ENCODE measurements at places on chromosomes 7 and 10. TPM values are rescaled to one million over a fixed set of nuclear protein-coding genes. Genes with fewer than 3 reads are reported as not detected.

DNA sequence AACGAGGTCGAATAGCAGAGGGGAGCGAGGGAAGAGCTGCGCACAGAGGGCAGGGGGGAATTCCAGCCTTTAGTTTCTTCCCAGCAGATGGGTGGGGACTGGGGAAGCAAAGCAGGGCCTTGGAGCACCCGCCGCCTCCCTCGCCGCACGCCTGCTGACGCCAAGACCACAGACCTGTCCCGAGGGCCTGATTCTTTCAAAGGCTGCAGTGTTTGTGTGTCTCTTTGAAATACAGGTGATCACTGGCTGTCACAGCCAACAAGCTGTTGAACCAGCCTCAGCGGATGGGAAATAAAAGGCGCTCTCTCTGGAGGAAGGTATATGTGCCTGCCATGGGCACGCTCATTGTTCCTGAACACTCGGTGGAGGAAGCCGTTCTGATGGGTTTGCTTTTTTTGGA lies 119.3 kb downstream of the FAM53B start:
- DNase-seq = no peak

CLCN1 gene
- polyA plus RNA-seq = not detected

GRCh38 chr7:154425271-154425670 lies 373.1 kb downstream of the DPP6 start:
- no peak for DNase-seq

GRCh38 chr10:124802313-124802675 lies 675 bp downstream of the ABRAXAS2 start:
- no peak for DNase-seq

GRCh38 chr10:44513591-44513990 lies 128.7 kb upstream of the CXCL12 start:
- DNase-seq = no peak

DNA sequence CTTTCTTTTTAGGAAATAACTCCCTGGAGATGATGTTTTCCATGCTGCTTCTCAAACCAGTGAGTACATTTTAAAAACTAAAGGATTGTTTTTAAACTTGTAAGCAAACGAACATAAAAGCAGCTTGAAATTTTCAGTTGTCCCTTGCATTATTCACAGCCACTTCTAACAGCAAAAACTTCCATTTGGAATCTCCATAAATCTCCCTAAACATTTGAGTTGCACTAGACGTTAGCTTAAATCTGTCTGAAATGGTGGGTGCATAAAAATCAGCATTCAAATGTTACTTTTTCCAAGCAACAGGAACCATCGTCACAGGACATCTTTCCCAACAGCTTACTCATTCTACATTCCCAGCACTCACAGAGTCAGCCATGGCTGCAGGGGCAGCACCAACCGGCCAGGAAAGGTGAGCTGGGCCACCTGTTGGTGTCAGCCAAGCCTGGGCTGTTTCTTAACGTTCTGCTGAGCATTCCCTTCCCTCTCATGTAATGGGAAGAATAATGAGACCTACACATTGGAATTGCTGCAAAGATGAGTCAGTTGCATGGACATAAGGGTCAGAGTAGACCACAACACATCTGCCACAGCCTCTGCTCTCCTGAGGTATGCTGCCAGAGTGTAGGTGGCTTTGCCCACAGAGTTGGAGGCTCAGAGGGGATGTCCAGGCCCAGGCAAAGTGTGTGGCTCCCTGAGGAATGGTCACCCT lies 163.2 kb downstream of the TNS3 start:
- DNase-seq = no peak

GIMAP4 gene
- polyA plus RNA-seq = 78.0 TPM

PANK1 gene
- 17.9 TPM for polyA plus RNA-seq

DNA sequence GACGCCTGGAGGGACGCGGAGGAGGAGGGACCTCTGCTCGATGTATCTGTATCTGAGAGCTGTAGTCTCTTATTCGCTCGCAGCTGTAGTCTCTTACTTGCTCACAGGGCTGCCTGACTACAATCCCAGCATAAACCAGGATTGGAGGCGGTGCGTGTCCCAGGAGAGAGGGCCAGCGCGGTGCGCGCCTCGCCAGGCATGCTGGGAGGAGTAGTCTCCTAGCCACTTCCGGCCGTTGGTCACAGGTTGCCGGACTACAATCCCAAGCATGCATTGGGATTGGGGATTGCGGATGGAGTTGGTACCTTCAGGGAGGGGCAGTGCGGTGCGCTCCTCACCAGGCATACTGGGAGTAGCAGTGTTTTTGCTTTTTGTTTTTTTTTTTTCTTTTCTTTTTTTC lies 421.7 kb upstream of the NUPR2 start:
- DNase-seq = no peak

GRCh38 chr10:9294132-9294663 lies 1239.7 kb downstream of the GATA3 start:
- DNase-seq = no peak

- DNase-seq = no peak
Observed at GRCh38 chr7:1947586-1948217, 277.6 kb downstream of the ELFN1 start.

DNA sequence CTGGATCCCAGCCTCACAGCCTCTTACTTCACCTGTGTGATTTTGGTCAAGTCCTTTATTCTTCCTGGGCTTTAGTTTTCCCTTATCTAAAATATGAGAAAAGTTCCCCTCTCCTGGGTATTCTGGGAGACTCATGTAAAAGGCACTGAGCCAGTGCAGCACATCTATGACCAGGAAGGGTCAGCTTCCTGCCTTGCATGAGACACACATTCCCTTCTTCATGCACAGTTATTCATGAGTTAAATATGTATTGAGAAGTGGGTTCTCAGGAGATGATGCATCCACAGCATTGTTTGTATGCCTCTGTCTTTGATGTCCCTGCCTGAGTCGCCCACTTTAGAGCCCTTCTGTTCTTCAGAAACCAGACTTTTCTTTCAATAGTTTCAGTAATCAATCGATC lies 33.3 kb downstream of the EGFR start:
- no peak for DNase-seq

- no peak for DNase-seq
Observed at GRCh38 chr7:70786076-70786475, 345.9 kb upstream of the GALNT17 start.

DNA sequence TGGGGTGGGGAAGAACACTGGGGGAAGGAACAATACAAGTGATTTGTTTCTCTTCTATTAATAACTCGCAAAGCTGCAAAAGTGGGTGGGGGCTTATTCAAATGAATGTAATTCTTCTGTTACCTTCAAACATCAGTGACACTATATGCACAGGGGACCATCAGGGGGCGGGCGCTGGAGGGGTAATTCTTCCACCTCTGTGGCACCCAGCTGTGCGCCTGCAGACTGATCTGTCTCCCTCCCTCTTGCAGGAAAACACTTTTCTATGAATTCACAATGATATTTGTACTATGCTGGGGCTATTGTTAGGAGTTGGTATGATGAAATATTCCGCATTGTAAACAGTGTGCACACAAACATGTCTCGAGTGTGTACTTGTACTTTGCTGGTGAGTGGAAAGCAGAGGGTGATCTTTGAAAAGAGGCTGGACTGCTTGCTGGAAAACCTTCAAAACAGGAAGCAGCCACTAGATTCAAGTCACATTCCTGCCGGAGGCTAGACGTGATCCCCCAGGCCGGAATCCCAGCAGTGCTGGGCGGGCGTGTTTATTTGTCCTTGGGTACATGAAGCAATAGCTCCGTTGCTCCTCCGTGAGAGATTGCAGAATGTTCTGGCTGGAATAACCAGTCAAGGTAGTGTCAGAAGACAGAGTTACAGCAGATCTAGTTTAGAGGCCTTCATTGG lies 15.8 kb upstream of the BNIP3 start:
- DNase-seq = peak; percentile 77

GRCh38 chr10:124683814-124684213 lies 60.4 kb downstream of the FAM53B start:
- no peak for DNase-seq

GRCh38 chr10:2759233-2759632 lies 308.1 kb upstream of the PFKP start:
- no peak for DNase-seq

ANKRD61 gene
- polyA plus RNA-seq = 3.1 TPM

- DNase-seq = no peak
Observed at GRCh38 chr10:123891144-123892071, at the start of gene CPXM2. TSS of gene CPXM2 (minus strand) at chr10:123891807. CDS start at chr10:123891659, 148 bp downstream.

GRCh38 chr7:98990356-98990755 lies 112.0 kb downstream of the TRRAP start:
- DNase-seq = no peak

DNA sequence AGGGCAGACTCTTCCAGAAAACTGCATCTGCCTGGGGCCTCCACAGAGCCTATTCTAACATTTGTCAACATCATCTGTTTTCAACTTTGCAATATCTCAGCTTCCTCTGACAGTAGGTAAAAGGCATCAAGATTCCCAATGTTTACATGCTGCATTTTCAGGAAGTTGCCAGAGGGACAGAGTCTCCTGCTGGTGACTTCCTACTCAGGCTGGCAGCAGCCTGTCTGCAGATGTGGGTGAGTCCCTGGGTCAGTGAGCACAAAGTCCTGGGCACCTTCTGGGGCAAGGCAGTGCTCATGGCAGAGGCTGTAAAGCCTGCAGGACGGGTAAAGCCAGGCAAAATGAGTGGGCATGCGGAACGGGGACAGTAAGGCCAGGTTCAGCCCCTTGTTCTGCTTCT lies 69.4 kb downstream of the EBF3 start:
- no peak for DNase-seq

GOLGA7B gene
- polyA plus RNA-seq = 0.14 TPM

GRCh38 chr7:75737856-75738603 lies 711 bp downstream of the HIP1 start:
- DNase-seq = peak; percentile 36

SFRP5 gene
- polyA plus RNA-seq = 3.5 TPM

DNA sequence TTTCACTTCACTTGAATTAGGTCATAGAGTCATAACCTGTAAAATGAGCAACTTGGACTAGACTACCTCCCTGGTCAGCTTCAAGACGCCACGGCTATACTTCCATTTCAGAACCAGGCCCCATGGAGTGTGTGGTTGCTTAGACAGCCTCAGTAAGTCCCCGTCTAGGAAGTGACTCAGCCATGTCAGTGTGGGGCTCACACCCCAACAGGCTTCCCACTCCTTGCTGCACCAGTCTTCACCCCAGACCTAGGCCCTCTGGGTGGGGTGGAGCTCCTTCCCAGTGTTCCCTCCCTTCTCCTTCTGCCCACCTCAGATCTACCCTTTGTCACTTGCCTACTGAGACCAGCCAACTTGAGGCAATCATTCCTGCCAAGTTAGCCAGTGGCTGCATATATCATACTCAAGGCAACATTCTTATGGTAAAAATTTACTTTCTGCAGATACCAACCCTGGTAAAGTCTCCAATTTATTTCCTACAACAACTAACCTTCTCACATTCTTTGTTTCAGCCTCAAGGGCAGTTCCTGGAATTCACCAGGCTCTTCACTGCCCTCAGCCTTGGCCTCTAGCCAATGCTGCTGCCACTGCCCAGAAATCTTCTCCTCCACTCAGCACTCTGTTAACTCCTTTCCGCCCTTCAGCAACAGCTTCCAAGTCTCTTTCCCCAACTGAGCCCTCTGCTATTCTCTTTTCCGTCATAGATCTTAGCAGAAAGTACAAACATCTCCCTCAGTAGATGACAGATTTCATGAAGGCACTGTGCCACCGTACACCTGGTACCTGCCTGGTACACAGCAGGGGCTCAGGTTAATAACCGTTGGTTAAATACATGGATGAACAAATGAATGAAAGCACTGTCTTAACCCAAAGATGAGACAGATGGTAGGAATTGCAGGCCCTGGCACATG lies 31.3 kb upstream of the ZNRF2 start:
- no peak for DNase-seq

- DNase-seq = no peak
Observed at GRCh38 chr10:30577048-30577447, 52.5 kb downstream of the LYZL2 start.

GRCh38 chr7:98594348-98594747 lies 22.7 kb upstream of the NPTX2 start:
- no peak for DNase-seq

DNA sequence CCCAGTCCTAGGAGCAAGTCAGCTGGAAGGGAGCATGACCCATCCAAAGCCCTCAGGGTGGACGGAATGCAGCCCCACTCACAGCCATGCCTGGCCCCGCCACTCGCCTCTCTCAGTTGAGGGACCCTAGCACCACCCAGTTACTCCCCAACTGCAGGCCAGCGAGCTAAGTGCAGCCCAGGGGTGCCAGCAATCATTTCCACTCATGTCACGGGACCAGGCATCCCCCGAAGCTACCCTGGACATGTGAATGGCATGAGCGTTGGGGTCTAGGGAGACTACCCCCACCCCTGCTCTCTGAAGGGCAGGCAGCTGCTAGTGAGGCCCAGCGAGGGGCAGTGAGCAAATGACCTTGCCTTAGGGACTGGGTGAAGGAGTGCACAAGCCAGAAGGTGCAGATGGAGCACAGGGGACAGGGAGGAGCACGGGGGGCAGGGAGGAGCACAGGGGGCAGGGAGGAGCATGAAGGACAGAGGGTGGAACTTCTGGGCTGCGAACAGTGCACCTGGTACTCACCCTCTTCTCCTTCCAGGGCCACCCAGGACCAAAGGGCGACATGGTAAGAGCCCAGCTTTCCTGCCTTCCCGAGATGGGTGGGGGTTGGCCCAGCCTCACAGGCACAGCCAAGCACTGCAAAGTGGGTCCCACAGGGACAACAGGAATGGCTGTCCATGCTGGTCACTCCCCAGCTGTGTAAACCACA lies 87.3 kb downstream of the COL13A1 start:
- no peak for DNase-seq

DNA sequence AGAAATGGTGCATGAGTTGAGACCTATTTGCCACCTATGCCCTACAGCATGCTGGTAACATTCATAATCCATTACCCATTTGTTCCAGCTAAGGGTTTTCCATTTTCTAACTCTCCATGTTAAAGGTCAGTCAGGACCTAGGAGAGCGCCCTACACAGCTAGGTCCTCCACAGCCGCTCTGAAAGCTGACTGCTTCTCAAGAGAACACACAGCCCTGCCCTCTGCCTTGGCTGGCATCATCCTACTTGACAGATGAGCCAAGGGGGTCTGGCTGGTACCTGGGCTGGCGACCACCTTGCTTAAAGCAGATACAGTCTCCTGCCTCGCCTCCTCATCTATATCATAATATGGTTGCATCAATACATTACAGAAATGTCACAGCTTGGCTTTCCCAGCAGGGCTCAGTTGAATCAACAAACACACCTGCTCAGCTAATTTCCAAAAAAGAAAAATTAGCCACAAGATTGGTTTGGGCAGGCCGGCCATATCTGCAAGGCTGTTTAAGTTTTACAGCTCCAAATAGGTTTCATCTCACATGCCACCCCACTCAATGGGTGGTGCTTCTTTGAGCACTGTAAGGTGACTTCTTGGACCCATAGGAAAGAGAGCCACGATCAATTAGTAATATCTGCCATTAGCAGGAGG lies 17.3 kb downstream of the TLL2 start:
- DNase-seq = peak; percentile 7

All from right lung (tissue), 10 donors.